ENCODE measurements at places on chromosomes 6 and 20. TPM values are rescaled to one million over a fixed set of nuclear protein-coding genes. Genes with fewer than 3 reads are reported as not detected.
A peak's percentile ranks its signal among the peaks of the same experiment; 100 is the strongest.

The SLC35F1 gene
- under 0.01 TPM for total RNA-seq

DNA sequence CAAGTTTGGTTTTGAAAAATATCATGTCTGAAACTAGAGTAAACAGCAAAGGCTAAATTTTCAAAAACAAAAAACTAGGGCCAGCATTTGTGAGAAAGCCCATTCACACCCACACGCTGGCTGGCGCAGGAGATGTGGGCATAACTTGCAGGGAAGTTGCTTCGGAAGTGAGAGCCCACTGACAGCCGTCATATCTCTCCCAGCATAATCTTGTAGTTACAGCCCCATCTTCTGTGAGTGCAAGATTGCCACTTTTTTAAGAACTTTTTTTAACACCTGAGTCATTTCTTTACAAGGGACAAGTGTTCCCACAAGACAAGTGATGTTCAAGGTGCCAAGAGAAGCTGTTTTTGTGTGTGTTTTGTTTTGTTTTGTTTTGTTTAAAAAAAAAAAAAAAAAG lies 212.5 kb upstream of the CNR1 start:
- no peaks in the 10 kb centered on the region for H3K27me3 ChIP-seq
- H3K4me1 ChIP-seq = peaks cover 2% of the 10 kb centered on the region
- no peak for DNase-seq
- H3K4me3 ChIP-seq = no peak overlapping the region
- H3K36me3 ChIP-seq = no peaks in the 10 kb centered on the region

- DNase-seq = no peak
- peaks cover 3% of the 10 kb centered on the region for H3K4me1 ChIP-seq
- H3K36me3 ChIP-seq = no peaks in the 10 kb centered on the region
- H3K4me3 ChIP-seq = no peak overlapping the region
Observed at GRCh38 chr20:58327211-58327610, 17.7 kb downstream of the RAB22A start.

- no peak for DNase-seq
- no peak overlapping the region for H3K4me3 ChIP-seq
- no peaks in the 10 kb centered on the region for H3K36me3 ChIP-seq
- H3K4me1 ChIP-seq = no peaks in the 10 kb centered on the region
Observed at GRCh38 chr20:44394452-44394701, 38.9 kb downstream of the HNF4A start.

- no peaks in the 10 kb centered on the region for H3K36me3 ChIP-seq
- DNase-seq = no peak
- H3K27ac ChIP-seq = no peak overlapping the region
- H3K4me1 ChIP-seq = no peaks in the 10 kb centered on the region
- no peaks in the 10 kb centered on the region for H3K27me3 ChIP-seq
Observed at GRCh38 chr20:48659858-48660257, 167.9 kb downstream of the PREX1 start.

GRCh38 chr20:9149796-9150195 lies 80.9 kb downstream of the PLCB4 start:
- no peak overlapping the region for H3K4me3 ChIP-seq
- no peaks in the 10 kb centered on the region for H3K27me3 ChIP-seq
- peaks cover 6% of the 10 kb centered on the region for H3K4me1 ChIP-seq
- no peak overlapping the region for H3K27ac ChIP-seq
- DNase-seq = no peak
- H3K36me3 ChIP-seq = no peaks in the 10 kb centered on the region

The VEGFA gene
- total RNA-seq = 150 TPM

The TMEM217 gene
- 4.0 TPM for total RNA-seq

DNA sequence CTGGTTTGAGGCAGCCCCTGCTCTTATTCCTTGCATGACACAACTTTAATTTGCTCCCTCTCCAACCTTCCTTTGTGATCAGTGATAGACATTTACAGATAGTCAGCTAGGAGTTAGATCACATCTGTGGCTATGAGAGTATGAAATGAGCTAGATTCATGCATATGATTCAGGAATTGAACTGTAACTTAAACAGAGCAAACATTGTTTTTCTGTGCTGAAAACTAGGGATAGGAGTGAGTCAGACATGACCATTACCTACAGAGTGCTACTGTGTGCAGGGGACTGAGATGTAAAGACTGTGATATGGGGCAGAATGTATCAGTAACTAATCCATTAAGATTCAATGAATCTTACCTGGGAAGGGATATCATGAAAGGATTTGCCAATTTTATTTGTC lies 279.4 kb upstream of the SPTLC3 start:
- H3K36me3 ChIP-seq = no peaks in the 10 kb centered on the region
- no peak overlapping the region for H3K4me3 ChIP-seq
- no peaks in the 10 kb centered on the region for H3K27me3 ChIP-seq
- no peaks in the 10 kb centered on the region for H3K4me1 ChIP-seq
- no peak overlapping the region for H3K27ac ChIP-seq
- no peak for DNase-seq

DNA sequence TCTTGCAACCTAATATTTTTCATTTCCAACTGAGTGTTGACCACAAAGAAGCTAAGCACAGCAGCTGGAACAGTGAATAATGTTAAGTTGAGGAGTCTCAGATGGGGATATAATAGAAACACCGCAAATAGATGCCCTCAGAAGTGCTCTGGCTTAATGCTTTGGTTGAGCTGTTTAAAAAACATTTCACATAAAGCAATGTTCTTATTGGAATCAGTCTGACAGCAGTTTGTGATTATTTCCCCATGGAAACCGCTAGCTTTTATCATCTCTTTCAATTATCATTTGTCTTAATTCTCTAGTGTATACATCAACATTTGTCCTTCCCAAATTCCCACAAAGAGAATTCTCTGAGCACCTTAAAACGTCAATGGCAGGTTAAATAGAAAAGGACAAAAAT lies 30.8 kb downstream of the METTL24 start:
- peaks cover 3% of the 10 kb centered on the region for H3K27me3 ChIP-seq
- no peak overlapping the region for H3K4me3 ChIP-seq
- peaks cover 12% of the 10 kb centered on the region for H3K4me1 ChIP-seq
- H3K27ac ChIP-seq = no peak overlapping the region

The BTN1A1 gene
- total RNA-seq = not detected

The CCN6 gene
- not detected for total RNA-seq

- no peaks in the 10 kb centered on the region for H3K27me3 ChIP-seq
- H3K36me3 ChIP-seq = no peaks in the 10 kb centered on the region
- H3K27ac ChIP-seq = no peak overlapping the region
- no peak for DNase-seq
- H3K4me3 ChIP-seq = no peak overlapping the region
- no peaks in the 10 kb centered on the region for H3K4me1 ChIP-seq
Observed at GRCh38 chr6:56062836-56063235, 184.5 kb downstream of the COL21A1 start.

- no peak overlapping the region for H3K4me3 ChIP-seq
- peaks cover 2% of the 10 kb centered on the region for H3K4me1 ChIP-seq
- no peaks in the 10 kb centered on the region for H3K27me3 ChIP-seq
- H3K27ac ChIP-seq = no peak overlapping the region
Observed at GRCh38 chr6:6815732-6816131, 227.2 kb downstream of the LY86 start.

- no peaks in the 10 kb centered on the region for H3K36me3 ChIP-seq
- H3K27ac ChIP-seq = no peak overlapping the region
- DNase-seq = peak; percentile 29
- H3K27me3 ChIP-seq = no peaks in the 10 kb centered on the region
- H3K4me3 ChIP-seq = no peak overlapping the region
Observed at GRCh38 chr6:106534564-106534982, 94.7 kb downstream of the RTN4IP1 start.

DNA sequence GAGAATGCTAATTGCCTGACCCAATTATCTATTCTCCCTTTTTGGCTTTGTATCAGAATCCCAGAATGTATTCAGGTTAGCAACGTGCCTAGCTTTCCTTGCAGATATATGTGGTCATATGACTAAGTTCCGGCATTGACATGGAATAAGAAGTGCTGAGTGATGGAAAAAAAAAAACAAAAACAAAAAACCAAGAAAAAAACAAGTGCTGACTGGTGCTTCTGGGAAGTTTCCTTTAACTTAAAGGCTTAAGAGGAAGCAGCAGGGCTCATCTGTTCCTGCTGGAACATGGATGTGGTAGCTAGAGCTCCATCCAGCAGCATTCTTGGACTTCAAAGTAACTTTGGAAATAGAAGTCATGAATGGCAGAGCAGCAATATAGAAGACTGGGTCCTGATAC lies 10.4 kb upstream of the RPF2 start:
- H3K4me1 ChIP-seq = no peaks in the 10 kb centered on the region
- no peaks in the 10 kb centered on the region for H3K27me3 ChIP-seq
- H3K4me3 ChIP-seq = no peak overlapping the region
- no peaks in the 10 kb centered on the region for H3K36me3 ChIP-seq
- H3K27ac ChIP-seq = no peak overlapping the region

- no peaks in the 10 kb centered on the region for H3K27me3 ChIP-seq
- no peaks in the 10 kb centered on the region for H3K36me3 ChIP-seq
- H3K4me3 ChIP-seq = no peak overlapping the region
- peak overlapping the region; percentile 4 for H3K27ac ChIP-seq
Observed at GRCh38 chr6:42337985-42338743, 113.6 kb downstream of the TRERF1 start.

GRCh38 chr20:59104831-59105230 lies 58.8 kb upstream of the ZNF831 start:
- no peaks in the 10 kb centered on the region for H3K4me1 ChIP-seq
- H3K36me3 ChIP-seq = no peaks in the 10 kb centered on the region
- H3K4me3 ChIP-seq = no peak overlapping the region
- DNase-seq = no peak
- H3K27ac ChIP-seq = no peak overlapping the region

- no peaks in the 10 kb centered on the region for H3K27me3 ChIP-seq
- no peaks in the 10 kb centered on the region for H3K36me3 ChIP-seq
- no peak overlapping the region for H3K27ac ChIP-seq
- DNase-seq = no peak
- H3K4me1 ChIP-seq = no peaks in the 10 kb centered on the region
Observed at GRCh38 chr20:52746190-52746589, 226.0 kb upstream of the TSHZ2 start.

GRCh38 chr6:125791820-125792165 lies 1.0 kb downstream of the NCOA7 start:
- no peak overlapping the region for H3K27ac ChIP-seq
- no peaks in the 10 kb centered on the region for H3K36me3 ChIP-seq
- peak overlapping the region; percentile 70 for H3K4me3 ChIP-seq
- DNase-seq = no peak
- no peaks in the 10 kb centered on the region for H3K27me3 ChIP-seq
- peaks cover 20% of the 10 kb centered on the region for H3K4me1 ChIP-seq

DNA sequence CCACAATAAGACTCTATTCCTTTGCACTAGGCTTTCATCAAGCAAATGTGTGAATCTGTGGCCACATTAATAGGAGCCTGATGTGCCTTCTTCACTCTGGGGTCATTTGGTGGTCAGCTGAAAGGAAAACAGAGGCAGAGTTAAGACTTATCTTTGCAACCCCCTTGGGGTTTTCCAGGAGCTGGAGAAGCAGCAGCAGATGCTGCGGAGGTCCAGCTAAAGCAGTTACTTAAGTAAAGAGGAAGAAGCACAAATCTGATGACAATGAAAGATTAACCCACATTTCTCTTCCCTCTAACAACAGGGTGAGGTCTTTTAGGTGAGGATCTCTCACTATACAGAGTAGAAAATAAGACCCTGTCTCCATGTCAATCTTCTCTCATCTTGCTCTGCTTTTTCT lies 45.4 kb upstream of the QKI start:
- no peak for DNase-seq
- no peak overlapping the region for H3K4me3 ChIP-seq
- H3K27ac ChIP-seq = no peak overlapping the region
- no peaks in the 10 kb centered on the region for H3K27me3 ChIP-seq

DNA sequence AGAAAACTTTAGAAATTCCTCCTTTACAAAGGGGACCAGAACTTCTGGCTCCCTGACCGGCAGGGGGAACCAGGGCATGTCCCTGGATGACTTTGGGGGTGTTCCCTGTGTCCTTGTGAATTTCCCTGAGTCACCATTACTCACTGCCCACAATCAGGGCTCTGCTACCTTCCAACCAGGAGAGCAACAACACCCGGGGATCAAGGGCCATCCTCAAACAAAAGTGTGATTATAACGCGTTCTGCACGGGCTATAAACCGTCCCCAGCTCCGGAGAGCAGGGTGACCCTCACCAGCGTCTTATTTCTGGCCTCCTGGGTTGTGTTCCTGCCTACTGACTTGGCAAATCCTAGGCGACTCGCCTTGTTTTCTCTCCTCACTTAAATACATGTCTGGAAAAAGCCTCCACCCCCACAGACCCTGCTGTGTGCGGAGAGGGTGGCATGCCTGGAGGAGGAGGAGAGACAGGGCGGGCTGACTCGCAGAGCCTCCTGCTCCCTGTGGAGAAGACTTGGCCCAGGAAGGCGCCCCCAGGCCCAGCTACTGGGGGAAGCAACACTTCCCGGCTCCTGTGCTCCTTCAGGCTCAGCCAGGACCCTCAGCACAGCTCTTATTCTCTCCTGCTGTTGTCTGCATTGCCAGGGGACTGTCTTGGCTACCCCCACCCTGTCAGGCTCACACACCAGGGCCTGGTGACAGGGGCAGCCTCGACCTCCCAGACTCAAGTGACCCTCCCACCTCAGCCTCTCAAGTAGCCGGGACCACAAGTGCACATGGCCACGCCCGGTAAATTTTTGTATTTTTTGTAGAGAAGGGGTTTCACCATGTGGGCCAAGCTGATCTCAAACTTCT lies 54.1 kb downstream of the FGD2 start:
- H3K4me3 ChIP-seq = no peak overlapping the region
- peaks cover 7% of the 10 kb centered on the region for H3K4me1 ChIP-seq
- H3K27ac ChIP-seq = peak overlapping the region; percentile 77
- H3K36me3 ChIP-seq = no peaks in the 10 kb centered on the region
- DNase-seq = peak; percentile 95

DNA sequence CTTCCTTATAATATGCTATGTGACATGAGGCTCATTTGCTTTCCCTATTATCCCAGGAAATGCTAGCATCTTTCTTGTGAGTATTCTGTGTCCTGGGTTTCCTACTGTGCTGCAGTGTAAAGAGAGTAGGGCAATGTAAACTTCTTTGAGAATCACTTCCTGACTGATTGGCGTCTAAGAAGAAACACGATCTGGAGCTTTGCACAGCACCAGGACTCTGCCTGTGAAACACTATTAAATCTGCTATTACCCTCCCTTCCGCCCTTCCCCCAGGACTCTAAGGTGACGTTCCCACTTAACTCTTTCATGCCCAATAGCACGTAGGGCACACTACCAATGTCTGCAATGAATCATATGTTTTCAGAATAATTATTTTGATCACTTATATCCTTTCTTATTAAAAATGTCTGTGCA lies 607.3 kb upstream of the CITED2 start:
- DNase-seq = peak; percentile 60
- H3K27ac ChIP-seq = peak overlapping the region; percentile 21
- peaks cover 27% of the 10 kb centered on the region for H3K4me1 ChIP-seq
- H3K27me3 ChIP-seq = no peaks in the 10 kb centered on the region
- H3K36me3 ChIP-seq = no peaks in the 10 kb centered on the region
- no peak overlapping the region for H3K4me3 ChIP-seq

The COL11A2 gene
- total RNA-seq = 0.26 TPM
